ENCODE measurements at places on chromosomes 1 and 21. TPM values are rescaled to one million over a fixed set of nuclear protein-coding genes. Genes with fewer than 3 reads are reported as not detected.
A peak's percentile ranks its signal among the peaks of the same experiment; 100 is the strongest.

DNA sequence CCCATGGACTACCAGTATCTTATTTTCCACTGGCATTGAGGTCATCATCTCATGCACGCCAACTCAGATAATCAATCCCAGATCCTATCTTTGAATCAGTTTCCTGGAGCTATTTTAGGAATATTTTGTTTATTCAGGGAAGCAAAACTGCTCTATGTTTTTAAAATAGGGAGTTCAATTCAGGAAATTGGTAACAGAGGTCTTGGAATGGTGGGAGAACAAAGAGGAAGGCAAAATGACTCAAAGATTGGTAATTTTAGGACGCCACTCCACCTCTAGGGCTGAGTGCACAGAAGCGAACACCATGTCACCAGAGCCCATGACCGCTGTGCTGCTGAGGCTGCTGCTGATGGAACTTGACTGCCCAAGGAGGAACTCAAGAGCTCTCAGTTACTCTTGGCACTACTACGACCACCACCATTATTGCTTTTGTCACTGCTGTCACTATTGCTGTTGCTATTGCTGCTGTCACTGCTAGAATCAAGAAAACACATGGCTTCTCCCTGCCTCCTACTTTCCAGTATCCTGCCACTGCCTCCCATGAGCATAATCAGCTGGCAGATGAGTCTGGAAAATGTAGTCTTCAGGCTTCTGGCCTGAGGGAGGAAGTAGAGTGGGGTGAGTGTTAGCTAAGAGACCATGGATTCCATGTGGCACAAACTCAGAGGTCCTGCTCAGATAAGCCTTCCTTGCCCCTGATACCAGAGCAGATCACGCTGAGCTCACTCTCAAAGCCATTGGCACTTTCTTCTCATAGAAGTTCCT lies 71.6 kb upstream of the CNIH3 start:
- DNase-seq = no peak

GRCh38 chr1:15220825-15221431 lies 26.1 kb upstream of the FHAD1 start:
- DNase-seq = no peak

Gene AIRE
- total RNA-seq = 0.12 TPM

GRCh38 chr1:53328541-53329499 lies 950 bp upstream of the LRP8 start:
- peak; percentile 79 for DNase-seq

DNA sequence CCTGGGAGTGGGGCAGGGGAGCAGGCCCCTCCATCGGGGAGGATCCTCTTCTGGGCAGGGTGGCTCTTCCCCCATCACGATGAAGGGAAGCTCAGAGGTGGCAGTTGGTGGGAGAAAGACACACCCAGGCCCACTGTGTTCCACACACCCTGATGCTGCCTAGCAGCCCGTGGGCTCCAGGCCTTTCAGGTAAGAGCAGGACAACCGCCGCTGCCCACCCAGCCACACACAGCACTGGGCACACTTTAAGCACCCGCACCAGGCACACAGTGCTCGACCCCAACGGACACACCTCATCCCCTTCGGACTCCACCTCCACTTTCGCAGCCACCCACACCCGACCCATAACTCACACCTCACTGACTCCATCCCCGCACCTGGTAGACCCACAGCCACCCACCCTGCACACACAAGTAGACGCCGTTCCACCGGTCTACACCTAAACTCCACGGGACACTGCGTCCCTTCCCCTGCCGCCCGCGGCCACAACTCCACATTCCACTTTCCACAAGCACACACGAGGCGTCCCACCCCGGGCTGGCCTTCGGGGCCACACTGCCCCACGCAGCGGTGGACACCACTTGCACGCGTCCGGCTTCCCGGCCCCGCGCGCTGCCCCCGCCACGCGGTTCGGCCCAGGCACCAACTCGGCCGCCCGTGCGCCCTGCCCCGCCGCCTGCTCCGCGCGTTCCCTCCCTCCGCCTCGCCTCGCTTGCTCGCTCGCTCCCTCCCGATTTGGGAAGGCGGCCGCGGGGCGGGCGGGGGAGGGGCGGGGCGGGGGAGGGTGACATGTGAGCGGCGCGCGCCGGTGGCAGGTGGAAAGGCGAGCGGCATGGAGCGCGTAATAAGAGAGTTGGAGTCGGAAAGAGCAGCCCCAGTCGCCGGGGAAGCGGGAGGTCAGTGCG lies at the start of gene KCNQ4:
TSS of gene KCNQ4 (plus strand) at position 787 of the 905 bp plus-strand sequence. CDS start 307 bp downstream, outside the sequence.
- DNase-seq = no peak

Gene MLLT11
- 0.53 TPM for total RNA-seq

- no peak for DNase-seq
Observed at GRCh38 chr1:54403405-54403804, 2.8 kb downstream of the SSBP3 start.

GRCh38 chr1:21258331-21259134 lies 31.7 kb downstream of the ECE1 start:
- no peak for DNase-seq

Gene VWA5B1
- not detected for total RNA-seq

DNA sequence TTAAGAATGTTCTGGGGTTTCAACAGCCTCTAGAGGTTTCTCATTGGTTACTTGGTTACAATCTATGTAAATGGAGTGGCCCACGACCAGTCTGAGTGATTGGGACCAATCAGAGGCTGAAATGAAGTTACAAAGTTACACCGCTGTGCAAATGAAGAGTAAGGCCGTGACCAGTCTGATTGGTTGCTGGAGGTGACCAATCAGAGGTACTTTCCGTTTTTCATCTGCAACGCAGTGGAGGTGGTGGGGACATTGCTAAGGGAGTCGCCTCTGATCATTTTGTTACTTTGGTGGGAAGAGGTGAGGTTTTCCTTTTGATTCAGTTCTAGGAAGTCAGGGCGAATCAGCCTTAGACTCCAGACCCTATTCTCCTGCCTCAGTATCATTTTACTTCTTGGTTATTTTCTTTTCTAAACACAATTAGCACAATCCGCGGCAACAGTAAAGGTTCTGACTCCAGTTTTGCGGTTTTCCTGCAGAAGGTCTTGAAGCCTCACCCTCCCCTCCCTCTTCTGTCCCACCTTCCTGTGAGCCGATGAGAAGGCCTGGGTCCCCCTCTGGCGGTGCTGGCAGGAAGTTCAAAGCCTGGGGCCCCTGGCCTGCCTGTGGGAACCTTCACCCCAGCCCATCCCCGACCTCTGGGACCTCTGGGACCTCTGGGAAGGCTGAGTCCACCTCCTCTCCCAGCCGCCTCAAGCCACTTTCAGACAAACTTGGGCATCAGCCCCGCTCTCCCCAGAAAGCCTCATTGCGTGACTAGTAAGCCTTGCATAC lies 38.7 kb upstream of the TTC34 start:
- DNase-seq = no peak

DNA sequence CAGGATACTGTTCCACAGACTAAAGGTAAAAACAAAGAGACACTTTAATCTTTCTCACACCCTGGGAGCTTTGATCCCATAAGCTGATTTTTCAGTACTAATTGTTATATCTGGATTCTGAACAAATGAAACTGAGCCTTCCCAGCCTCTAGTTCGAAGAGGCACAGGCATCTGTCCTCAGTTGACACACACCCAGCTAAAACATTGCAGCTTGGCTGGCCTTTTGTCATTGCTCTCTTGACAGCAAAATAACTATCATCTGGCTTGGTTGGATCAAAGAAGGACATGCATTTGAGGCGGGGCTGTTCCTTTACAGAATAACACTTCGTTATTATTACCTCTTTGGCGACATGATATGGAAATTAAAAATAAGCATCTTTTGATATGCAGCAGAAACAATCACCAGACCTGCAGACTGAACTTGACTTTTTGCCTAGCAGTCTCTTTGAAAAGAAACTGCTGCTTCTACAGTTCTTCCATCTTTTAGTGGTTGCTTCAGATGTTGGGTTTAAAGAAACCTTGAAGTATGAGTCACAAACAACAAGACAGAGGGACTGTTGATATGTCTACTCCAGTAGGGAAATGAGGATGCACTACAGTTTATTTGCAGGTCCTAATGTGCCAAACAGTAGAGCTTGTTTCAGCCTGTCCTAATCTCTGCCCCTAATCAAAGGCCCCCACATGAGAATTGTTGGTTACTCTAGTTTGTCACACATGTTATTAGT lies 166.5 kb downstream of the TPR start:
- DNase-seq = no peak

DNA sequence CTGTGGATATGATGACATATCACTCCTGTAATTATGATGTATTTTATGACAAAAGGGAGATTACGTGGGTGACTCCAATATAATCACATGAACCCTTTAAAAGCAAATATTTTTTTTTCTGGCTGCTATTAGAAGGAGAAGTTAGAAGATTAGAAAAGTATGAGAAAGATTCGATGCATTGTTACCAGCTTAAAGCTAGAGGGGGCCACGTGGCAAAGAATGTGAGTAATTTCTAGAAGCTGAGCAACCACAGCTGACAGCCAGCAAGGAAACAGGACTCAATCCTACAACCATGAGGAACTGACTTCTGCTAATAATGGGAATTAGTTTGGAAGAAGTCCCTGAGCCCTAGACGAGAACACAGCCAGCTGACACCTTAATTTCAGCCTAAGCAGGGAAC lies 56.3 kb upstream of the C1orf87 start:
- DNase-seq = no peak

DNA sequence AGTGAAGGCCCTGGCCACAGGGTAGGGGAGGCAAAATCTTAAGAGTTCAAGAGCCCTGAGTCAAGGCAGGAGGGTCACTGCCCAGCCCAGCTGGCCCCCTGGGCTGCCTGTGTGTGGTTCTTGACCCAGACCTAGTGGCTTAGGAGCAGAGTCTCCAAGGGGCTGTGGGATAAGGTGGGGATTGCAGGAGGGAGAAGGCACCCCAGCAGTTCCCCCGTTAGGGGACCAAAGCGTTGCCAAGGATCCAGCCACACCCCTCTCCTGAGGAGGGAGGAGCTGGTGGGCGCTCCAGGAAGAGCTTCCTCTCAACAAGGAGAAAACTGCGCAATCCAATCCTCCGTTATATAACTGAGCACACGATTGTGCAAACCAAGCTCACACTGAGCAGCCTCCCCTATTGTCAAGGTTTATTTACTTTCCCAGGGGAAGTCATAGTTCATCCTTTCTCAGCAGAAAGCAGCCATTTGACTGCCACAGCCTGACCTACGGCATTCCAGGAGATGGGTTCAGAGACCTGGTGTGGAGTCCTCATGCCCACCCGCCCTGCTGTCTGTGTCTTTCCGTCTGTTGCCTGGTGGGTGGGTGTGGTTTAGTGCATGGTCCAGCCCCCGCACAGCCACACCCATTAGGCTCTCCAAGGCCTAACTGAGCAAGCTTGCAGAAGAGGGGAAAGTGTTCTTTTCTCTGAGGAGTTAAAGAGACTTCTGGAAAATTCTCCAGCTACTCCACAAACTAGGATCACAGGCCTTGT lies 3.5 kb downstream of the EPHX1 start:
- DNase-seq = peak; percentile 92

DNA sequence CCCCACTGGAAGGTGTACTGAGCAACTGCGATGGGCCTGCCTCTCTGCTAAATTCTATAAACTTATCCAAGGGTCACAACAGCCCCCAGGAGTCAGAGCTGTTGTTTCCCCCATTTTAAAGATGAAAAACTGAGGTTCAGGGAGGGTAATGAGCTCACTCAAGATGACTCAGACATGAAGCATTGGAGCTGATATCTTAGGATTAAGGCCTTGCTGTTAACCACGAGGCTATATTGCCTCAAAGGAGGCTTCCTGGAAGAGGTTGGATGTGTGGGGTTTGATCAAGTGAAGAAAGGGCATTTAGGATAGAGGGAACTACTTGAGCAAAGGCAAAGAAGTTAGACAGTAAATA lies 6.7 kb downstream of the LDLRAP1 start:
- no peak for DNase-seq

GRCh38 chr1:101479945-101480344 lies 243.1 kb downstream of the S1PR1 start:
- no peak for DNase-seq

Gene TMEM51
- 9.2 TPM for total RNA-seq

- no peak for DNase-seq
Observed at GRCh38 chr1:19398309-19398760, 86.2 kb downstream of the SLC66A1 start.

- DNase-seq = no peak
Observed at GRCh38 chr1:118815909-118816308, 172.2 kb downstream of the TBX15 start.

GRCh38 chr1:113976609-113977278 lies 2.5 kb upstream of the OLFML3 start:
- DNase-seq = no peak

DNA sequence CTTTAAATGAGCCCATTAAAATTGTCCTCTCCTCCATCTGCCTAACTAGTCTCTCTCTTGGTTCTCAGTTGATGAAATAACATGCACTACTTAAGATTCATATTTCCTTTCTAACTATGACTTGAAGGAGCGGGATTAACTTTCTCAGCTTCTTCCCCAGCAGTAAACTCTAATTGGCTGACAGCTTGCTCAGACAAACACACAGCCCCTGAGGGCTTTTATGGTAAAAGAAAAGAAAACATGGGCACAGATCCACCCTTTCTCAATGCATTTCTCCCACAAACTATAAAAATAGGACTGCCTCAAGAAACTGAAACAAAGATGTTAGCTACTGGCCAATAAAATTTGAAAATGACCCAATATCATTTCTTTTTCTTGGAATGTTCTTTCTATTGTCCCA lies 703.1 kb downstream of the ADGRL2 start:
- no peak for DNase-seq

Gene IGSF3
- 61.0 TPM for total RNA-seq

Gene FOXO6
- 3.5 TPM for total RNA-seq

GRCh38 chr1:84363019-84363418 lies 35.3 kb upstream of the DNASE2B start:
- DNase-seq = peak; percentile 24

Gene BGLAP
- 0.69 TPM for total RNA-seq

- no peak for DNase-seq
Observed at GRCh38 chr21:45453308-45453950, 48.5 kb downstream of the COL18A1 start.

Gene MATN1
- total RNA-seq = not detected
